NCI-H460 (cell line): ENCODE measurements at places on chromosomes 1 and 21. TPM values are rescaled to one million over a fixed set of nuclear protein-coding genes. Genes with fewer than 3 reads are reported as not detected.

DNA sequence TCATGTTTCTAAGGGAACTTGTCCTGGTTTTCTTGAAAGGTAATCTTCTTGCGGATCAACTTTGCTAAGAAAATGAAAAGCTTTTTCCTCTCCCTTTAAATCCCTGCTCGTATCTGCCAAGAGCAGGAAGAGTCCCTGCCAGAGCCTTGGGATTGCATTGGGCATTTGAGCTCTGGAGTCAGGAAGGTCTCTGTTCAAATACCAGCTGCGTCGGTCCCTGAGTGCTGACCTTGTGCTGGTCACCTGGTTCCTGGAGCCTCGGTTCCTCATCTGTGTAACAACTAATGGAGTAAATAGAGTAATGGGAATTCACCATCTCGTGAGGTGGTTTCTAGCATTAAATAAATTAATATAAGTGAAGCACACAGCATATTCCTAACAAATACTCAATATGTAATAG is 274.6 kb upstream of the TMEM51 start:
- DNase-seq = no peak

The KCNA10 gene
- not detected in 2 replicates for total RNA-seq

DNA sequence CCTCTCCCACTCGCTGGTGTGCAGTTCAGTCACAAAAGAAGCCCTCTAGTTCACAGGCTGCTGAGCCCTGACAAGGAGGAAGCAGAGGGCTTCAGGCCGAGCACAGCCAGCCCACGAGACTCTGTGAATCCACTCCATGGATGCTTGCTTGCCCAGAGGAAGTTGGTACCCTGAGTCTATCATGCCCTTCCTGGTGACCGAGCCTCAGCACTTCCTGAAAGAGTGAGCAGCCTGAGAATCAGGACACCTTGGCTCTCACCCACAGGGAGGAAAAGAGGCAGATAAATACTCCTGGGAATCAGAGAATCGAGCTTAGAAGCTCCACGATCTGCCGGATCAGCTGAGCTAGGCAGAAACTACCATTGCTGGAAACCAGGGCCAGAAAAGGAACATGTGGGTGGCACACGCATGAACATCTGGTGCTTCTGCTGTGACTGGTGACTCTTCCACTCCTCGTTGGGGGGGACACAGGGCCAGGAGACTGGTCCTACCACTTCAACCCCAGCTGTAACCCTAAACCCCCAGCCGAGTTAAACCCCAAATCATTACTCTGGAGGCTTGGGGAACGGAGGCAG is 376.3 kb upstream of the CAMK1G start:
- no peak for DNase-seq

The THBS3 gene
- total RNA-seq = 18.0 and 19.5 TPM in 2 replicates

- DNase-seq = no peak
Measured at GRCh38 chr1:167564612-167565270, 11.2 kb upstream of the CREG1 start.

The MROH7 gene
- total RNA-seq = not detected in 2 replicates
